CD14-positive monocyte (primary cell): ENCODE measurements at places on chromosomes 2 and 18.

DNA sequence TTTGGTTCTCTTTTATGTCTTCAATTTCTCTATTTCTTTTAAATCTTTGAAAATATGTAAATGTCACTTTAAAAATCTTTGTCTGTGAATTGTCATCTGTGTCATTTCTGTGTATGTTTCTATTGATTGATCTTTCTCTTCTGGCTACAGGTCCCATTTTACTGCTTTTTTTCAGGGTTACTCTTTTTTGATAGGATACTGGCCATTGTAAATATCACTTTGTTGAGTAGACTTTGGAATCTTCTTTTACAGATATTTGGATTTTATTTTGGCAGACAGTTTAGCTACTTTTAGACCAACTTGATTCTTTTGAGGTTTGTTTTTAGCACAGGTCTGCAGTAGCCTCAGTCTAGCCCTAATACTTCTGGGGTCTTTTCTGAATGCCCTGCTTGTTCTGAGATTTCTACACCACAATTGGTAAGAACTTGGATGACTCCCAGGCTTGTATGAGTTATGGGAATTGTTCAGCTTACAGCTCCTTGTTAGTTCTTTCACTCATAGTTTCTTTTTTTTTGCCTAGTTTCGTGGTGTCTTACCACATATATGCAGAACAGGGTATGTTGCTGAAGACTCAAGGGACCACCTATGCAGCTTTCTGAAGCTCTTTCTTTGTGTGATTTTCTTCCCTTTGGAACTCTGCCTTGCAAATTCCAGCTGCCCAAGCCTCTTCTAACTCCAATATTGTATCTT lies 122.2 kb downstream of the QPCT start:
- DNase-seq = no peak

DNA sequence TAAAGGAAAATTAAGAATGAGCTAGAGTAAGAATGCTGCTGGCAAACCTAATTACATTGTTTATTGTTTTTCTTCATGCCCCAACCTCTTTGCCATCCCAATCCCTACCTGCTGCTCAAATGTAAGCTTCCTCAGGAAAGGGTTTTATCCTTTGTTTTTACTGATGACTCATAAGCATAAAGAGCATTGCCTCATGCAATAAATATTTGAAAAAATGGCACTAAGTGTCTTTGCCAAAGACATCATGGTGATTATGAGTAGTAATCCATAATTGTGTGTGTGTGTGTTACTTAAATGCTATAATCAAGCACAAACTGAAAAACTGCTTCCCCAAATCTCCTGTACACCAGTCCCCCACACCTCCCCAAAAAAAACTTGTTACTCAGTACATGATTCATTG lies 53.4 kb downstream of the DNER start:
- no peak for DNase-seq

DNA sequence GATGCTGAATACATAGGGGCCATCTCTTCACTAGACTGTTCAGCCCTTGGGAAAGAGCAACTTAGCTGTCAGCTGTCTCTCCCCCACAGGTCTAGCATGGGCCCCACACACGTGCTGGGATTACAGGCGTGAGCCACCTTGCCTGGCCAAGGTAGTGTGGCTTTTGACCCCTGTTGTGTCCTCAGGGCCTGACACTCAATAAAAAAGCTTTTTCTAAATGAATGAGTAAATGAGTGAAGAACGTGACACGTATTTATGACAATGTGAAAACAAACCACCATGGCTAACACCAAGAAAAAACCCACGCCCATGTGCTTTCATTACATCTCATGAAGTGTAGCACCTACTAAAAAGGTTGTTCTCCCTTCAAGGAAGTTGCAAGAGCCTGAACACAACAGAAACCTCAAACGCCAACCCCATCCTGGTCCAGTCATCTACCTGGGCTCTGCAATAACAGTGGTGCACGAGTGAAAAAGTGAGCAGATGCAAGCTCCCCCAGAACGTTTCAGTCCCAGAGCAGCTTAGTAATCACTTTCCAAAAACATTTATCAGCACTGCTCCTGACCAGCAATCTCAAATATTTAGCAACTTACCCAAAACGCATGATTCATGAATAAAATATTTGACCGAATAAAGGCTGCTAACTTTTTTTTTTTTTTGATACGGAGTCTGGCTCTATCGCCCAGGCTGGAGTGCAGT lies 3.4 kb downstream of the WDFY1 start:
- DNase-seq = no peak

DNA sequence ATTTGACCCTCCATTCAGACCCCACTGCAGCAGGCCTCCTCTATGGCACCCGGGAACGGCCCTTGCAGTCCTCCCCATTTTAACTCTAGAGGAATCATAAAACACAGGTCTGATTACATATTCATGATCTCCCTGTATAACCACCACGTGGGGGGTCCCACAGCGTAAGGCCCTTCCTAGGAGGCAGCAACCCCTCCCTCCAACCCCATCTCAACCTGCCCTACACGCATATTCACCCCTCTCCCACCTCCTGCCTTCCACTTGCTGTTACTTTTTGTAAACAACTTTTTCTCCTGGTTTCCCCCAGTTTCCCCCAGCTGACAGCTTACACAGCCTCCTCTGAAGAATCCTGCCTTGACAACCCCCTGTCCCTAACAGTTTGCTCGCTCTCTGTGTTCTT lies 85.1 kb upstream of the FOXI3 start:
- no peak for DNase-seq
